ENCODE measurements at places on chromosomes 3 and 15.

DNA sequence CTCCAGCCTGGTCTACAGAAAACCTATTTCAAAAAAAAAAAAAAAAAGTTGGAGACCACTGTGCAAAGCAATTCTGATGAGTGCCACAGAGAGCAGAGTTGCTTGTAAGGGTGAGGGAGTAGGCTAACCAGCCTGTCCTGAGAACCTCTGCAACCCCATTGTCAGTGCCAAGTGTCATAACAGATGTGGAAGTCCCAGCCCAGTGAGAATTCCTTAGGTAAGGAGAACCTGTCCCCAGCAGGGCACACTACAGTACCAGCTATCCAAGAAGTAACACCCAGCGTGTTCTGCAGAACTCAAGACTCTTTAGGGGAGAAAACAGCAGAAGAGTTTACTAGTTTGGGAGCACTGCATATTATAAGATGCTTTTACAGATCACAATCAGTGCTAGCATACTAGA lies 156.3 kb downstream of the LIPC start:
- DNase-seq, result no peak

GRCh38 chr3:140151321-140151720 lies 216.3 kb downstream of the CLSTN2 start:
- DNase-seq, result no peak

- DNase-seq, result no peak
These were observed 873 bp downstream of the CAPN7 start for GRCh38 chr3:15206662-15207576.

GRCh38 chr15:38588672-38589071 lies 24.1 kb upstream of the RASGRP1 start:
- DNase-seq, result no peak

DNA sequence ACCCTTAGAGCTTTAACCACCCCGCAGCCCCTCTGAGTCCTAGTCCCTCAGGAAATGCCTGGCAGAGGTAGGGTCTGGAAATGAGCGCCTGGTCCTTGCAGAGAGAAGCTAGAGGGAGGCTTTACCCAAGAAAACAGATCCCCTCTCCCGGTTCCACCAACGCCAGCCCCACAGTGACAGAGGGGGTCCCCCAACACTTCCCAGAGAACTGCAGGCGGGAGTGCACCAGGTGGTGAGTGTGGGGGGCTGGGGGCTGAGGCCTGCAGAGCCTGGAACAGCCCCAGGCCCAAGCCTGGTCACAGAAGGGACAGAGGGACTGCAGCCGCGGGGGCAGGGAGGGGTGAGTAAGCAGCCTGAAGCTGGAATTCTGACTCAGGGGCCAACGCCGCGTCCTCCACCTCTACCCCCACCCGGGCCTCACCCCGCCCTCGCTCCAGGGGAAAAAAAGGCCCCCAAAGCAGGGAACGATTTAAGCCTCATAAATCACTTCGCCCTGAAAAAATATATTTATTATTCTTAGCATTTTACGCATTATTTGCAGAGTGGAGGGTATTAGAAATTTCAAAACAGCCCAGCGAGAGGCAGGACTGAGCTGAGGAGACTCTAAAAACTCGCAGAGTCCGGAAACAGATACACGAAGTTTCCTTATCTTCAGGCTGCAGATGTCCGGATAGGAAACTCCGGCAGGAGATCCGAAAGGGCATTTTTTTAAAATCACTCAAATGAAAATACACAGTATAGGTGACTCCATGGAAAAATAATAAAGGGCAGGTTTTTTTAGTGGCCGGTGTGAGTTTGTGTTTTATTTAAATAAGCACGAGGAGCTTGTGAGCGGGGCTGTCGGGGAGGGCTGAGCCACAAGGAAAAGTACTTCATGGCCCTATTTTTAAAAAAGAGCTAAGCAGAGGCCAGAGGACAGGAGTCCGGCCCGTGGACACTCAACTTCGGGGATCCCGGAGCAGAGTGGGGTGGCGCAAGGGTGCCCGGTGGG lies 10.0 kb downstream of the GATA2 start:
- DNase-seq, result no peak

- DNase-seq, result no peak
These were observed 2.9 kb upstream of the IQSEC1 start for GRCh38 chr3:13075986-13076654.

DNA sequence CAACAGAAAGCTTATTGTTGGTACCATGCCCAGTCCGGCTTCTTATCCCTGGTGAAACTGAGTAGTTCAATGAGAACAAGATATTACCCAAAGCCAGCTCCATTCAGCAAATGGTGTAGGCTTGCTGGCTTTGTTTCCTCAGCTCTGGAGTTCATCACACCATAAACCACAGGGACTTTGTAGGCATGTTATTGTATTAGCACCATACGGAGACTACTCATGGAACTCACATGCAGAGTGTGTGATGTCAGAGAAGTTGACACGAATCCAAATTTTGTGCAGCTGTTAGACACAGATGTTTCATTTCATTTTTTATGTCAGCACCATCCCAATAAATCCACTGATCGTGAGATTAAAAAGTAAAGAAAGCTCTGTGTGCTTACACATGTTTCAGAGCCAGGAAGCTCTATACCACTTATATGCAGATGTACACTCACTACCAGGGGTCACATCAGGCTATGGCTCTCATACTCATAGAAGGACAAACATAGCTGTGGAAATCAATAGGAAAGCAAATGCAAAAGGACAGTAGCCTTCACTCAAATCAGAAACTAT lies 63.4 kb upstream of the LEKR1 start:
- no peak for DNase-seq

- DNase-seq, result no peak
These were observed 123.8 kb upstream of the PHLDB2 start for GRCh38 chr3:111735243-111735758.

DNA sequence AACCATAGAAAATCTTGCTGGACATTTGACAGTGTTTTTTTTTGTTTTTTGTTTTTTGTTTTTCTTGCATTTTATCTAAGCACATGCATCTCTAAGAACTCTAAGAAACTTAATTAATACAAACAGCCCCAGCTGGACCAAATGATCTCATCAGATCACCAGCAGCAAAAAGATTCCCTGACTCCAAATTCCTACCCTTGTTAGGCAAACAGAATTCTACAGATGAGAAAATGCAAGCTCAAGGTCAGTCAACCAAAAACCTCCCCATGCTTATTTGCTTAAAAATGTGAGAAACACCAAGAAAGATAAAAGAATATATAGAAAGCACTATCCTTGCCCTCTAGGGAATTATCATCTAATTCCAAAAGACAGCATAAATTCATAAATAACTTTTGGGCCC lies 65.4 kb downstream of the FOXP1 start:
- DNase-seq, result no peak

- DNase-seq, result no peak
These were observed 21.4 kb upstream of the ZBTB47 start for GRCh38 chr3:42632146-42632545.

- no peak for DNase-seq
These were observed 87.9 kb upstream of the LINGO1 start for GRCh38 chr15:77720655-77721054.
